ENCODE measurements at places on chromosomes 2 and 18. TPM values are rescaled to one million over a fixed set of nuclear protein-coding genes. Genes with fewer than 3 reads are reported as not detected.

DNA sequence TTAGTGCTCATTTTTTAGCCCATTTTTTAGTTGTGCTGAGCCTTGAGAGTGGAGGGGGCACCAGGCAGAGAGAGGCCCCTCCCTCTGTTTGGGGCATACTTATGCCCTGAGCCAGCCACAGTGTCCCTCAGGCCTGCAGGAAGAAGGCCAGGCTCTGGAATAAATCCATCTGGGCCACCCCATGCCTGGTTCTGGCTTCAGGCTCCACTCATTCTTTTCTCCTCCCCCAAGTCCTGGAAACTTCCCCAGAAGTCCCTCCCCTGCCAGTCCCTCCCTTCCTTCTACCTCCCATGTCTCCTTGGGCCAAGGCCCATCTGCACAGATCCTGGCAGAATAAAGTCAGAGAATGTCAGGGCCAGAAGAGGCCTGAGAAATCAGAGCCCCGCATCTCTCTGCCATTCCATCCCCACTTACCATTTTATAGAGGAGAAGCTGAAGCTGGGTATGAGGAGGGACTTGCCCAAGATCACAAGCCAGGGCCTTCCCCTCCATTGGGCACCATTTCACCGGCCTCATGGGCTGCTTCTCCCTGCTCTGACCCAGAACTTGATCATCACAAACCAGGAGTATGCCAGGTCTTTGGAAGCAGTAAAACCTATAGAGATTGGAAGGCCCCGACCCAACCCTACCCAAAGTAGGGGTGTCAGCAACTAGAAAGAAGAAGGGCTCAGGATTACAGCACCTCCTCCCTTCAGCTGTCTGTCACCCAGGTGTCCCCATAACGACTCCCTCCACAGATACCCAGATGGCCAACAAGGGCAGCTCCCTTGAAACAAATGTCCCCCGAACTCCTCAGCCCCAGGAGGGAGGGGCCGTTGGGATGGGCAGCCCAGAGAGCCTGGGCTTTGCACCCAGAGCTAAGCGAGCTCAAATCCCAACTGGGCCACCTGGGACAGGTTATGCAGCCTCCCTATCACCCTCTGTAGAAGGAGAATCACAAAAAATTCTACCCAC, 108.4 kb downstream of the POLR1A start:
- H3K36me3 ChIP-seq, result no peaks in the 10 kb centered on the region
- peak overlapping the region; percentile 14 for H3K27ac ChIP-seq
- H3K27me3 ChIP-seq, result no peaks in the 10 kb centered on the region
- no peak overlapping the region for H3K4me3 ChIP-seq
- peaks cover 66% of the 10 kb centered on the region for H3K4me1 ChIP-seq

DNA sequence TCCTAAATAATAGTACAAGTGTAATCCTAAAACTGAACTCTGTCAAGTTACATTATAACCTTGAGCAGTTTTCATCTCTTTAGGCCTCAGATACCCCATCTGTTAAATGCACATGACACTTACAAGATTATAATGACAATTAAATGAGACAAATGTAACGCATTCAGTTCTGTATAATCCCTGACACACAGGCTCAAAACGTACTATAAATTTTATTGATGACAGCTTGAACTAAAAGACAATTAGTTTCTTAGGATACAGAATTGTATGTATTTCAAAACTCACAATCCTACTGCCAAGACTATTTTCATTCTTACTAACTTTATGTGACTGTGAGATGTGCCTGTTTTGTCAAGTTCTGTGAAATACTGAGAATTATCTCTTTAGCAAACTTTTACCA, 56.2 kb downstream of the GFPT1 start:
- no peak overlapping the region for H3K27ac ChIP-seq
- no peak overlapping the region for H3K4me3 ChIP-seq
- no peak for DNase-seq
- H3K4me1 ChIP-seq, result no peaks in the 10 kb centered on the region

DNA sequence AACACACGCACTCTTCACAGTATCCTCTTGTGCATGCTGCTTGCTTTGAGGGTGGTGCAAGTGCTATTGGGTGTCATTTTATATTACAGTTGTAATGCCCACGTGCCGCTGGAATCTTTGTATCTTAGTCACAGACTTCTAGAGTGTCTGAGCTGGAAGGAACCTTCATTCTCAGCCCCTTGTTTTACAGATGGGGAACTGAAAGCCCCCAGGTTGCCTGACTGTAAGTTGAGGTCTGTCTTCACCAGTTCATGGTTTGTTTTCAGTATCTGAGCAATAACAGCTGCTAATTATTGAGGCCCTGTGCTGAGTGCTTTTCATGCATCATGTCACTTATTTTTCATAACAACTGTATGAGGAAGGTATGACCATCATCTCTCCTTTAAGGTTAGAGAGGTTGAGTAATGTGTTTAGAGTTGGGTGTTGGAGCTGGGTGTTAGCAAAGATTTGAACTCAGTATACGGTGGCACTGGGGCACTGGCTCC, 77.0 kb downstream of the PRKCE start:
- peaks cover 9% of the 10 kb centered on the region for H3K4me1 ChIP-seq
- H3K27ac ChIP-seq, result no peak overlapping the region
- H3K36me3 ChIP-seq, result no peaks in the 10 kb centered on the region
- DNase-seq, result no peak
- H3K27me3 ChIP-seq, result no peaks in the 10 kb centered on the region

Gene ZNF407
- total RNA-seq, result 9.9 TPM

Gene COBLL1
- total RNA-seq, result 0.36 TPM

Gene CYP26B1
- not detected for total RNA-seq

Gene KYNU
- total RNA-seq, result not detected

GRCh38 chr2:100522430-100522829, 40.4 kb upstream of the PDCL3 start:
- H3K27ac ChIP-seq, result no peak overlapping the region
- DNase-seq, result no peak
- H3K36me3 ChIP-seq, result no peaks in the 10 kb centered on the region
- no peak overlapping the region for H3K4me3 ChIP-seq
- no peaks in the 10 kb centered on the region for H3K4me1 ChIP-seq

Gene CCDC85A
- total RNA-seq, result not detected

GRCh38 chr2:218262631-218263586, 2.1 kb downstream of the GPBAR1 start:
- DNase-seq, result no peak
- H3K27ac ChIP-seq, result no peak overlapping the region
- H3K27me3 ChIP-seq, result no peaks in the 10 kb centered on the region
- H3K4me3 ChIP-seq, result no peak overlapping the region

DNA sequence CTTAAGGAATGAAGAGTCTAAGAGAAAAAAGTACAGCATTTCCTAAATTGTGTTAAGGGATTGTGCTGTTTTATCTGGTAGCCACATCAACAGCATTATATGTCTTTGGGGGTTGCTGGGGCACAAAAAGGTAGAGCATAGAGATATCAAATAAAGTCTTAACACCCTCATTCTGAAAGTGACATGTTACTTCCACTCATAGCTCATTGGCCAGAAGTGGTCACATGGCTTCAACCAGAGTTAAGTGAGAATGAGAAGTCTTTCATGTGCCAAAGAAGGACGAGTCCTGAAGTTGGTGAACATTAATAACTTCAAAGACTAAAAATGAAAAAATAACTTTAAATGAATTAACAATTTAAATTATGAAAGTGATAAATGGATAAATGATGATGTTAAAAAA, 175.7 kb upstream of the ZEB2 start:
- peak; percentile 8 for DNase-seq
- H3K27me3 ChIP-seq, result peaks cover 2% of the 10 kb centered on the region
- H3K4me1 ChIP-seq, result no peaks in the 10 kb centered on the region
- no peak overlapping the region for H3K4me3 ChIP-seq
- no peaks in the 10 kb centered on the region for H3K36me3 ChIP-seq

Gene ABHD1
- total RNA-seq, result 0.50 TPM

Gene SAG
- not detected for total RNA-seq

GRCh38 chr18:59238385-59238784, 18.4 kb downstream of the GRP start:
- peaks cover 15% of the 10 kb centered on the region for H3K27me3 ChIP-seq
- DNase-seq, result no peak
- H3K4me1 ChIP-seq, result no peaks in the 10 kb centered on the region
- H3K4me3 ChIP-seq, result no peak overlapping the region

Gene TCF7L1
- not detected for total RNA-seq

Gene NEURL3
- total RNA-seq, result 0.25 TPM

GRCh38 chr2:60320724-60321123, 232.7 kb downstream of the BCL11A start:
- H3K36me3 ChIP-seq, result no peaks in the 10 kb centered on the region
- no peak overlapping the region for H3K4me3 ChIP-seq
- no peaks in the 10 kb centered on the region for H3K27me3 ChIP-seq
- no peak for DNase-seq
- no peaks in the 10 kb centered on the region for H3K4me1 ChIP-seq
- no peak overlapping the region for H3K27ac ChIP-seq

DNA sequence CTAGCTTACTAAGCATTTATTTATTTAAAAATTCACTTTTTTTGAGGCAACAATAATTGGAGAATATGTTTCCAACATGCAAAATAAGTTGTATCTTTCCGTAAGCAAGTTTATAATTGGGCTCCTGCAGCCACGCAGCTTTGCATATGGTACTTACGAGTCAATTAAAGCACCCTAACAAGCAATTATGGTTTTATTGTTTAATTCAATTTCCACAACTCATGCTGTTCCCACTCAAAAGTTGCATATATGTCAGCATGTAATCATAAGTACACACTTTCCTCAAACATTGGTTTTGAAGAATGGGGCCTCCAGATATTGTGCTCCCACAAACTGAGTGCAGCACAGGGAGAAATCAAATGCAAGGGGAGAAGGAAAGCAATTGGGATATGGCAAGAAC, 585.1 kb upstream of the HNMT start:
- no peaks in the 10 kb centered on the region for H3K27me3 ChIP-seq
- no peaks in the 10 kb centered on the region for H3K4me1 ChIP-seq
- DNase-seq, result no peak
- H3K4me3 ChIP-seq, result no peak overlapping the region
- H3K36me3 ChIP-seq, result no peaks in the 10 kb centered on the region

DNA sequence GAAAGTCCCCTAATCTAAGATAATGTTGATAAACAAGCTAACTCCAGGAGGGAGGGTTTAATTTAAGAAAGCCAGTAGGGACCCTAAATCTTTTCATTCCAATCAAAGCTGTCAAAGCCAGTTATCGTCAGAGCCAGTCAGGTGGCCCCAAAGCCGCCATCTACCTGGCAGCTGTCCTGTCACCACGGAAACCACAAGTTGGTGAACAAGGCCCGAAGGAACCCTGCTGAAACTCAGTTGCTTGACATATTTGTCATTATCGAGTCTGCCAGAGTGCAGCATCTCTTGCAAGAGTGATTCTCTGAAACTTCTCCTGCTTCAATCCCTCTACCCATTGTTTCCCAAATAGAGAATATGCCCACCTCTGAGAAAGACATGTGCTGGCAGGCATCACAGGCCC, 30.8 kb upstream of the POLE4 start:
- H3K27me3 ChIP-seq, result no peaks in the 10 kb centered on the region
- H3K4me1 ChIP-seq, result peaks cover 3% of the 10 kb centered on the region
- no peak overlapping the region for H3K4me3 ChIP-seq
- H3K36me3 ChIP-seq, result peaks cover 10% of the 10 kb centered on the region
- H3K27ac ChIP-seq, result no peak overlapping the region

- no peaks in the 10 kb centered on the region for H3K4me1 ChIP-seq
- H3K27ac ChIP-seq, result no peak overlapping the region
- no peaks in the 10 kb centered on the region for H3K36me3 ChIP-seq
- DNase-seq, result no peak
- H3K4me3 ChIP-seq, result no peak overlapping the region
Measured at GRCh38 chr2:27795093-27795834, 23.7 kb downstream of the MRPL33 start.

GRCh38 chr18:12639990-12640880, 17.7 kb downstream of the SPIRE1 start:
- DNase-seq, result no peak
- peaks cover 6% of the 10 kb centered on the region for H3K27me3 ChIP-seq
- no peaks in the 10 kb centered on the region for H3K36me3 ChIP-seq
- peaks cover 3% of the 10 kb centered on the region for H3K4me1 ChIP-seq
- H3K4me3 ChIP-seq, result no peak overlapping the region

Gene SCG2
- not detected for total RNA-seq

Gene EN1
- not detected for total RNA-seq

GRCh38 chr2:150599889-150600288, 112.4 kb upstream of the RND3 start:
- no peaks in the 10 kb centered on the region for H3K36me3 ChIP-seq
- no peak overlapping the region for H3K27ac ChIP-seq
- no peak overlapping the region for H3K4me3 ChIP-seq
- no peaks in the 10 kb centered on the region for H3K27me3 ChIP-seq
- no peak for DNase-seq

DNA sequence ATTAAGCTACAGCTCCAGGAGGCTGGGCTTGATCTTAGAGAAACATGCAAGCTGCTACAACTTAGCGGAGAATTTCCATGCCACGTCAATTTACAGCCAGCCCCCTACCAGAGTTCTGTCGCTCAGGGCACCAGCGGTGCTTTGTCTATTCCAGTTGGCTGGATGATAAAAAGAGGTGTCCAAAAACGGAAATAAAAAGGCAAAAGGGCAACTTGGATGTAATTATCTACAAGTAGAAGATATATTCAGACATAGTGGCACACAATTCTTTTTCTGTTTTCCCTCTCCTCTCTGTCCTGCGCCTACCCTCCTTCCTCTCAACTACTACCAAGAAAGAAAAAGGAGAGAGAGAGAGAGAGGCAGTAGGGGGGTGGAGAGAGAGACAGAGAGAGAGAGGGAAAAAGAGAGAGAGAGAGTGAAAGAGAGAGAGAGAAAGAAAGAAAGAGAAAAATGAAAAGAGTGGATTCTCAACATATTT, 363 bp upstream of the RFTN2 start:
- H3K27me3 ChIP-seq, result peaks cover 14% of the 10 kb centered on the region
- H3K4me1 ChIP-seq, result peaks cover 6% of the 10 kb centered on the region
- H3K36me3 ChIP-seq, result no peaks in the 10 kb centered on the region
- no peak overlapping the region for H3K4me3 ChIP-seq

Gene REG3A
- total RNA-seq, result not detected

DNA sequence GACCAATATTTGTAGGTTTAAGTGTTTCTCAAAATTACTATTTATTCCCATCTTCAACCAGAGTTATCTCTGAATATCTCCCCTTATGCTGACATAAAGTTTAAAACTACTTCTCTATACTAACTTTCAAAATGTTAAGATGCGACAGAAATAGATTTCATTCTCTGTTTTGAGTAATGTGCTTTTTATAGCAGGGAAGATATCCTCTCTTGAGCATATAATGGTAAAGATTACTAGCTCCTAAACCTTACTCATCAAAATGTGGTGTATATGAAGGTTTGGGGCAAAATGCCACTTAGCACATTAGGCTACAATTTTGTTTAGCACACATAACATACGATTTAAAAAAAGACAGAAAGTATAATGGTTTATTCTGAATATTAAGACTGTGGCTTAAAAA, 54.4 kb downstream of the CWC22 start:
- H3K4me1 ChIP-seq, result no peaks in the 10 kb centered on the region
- no peak overlapping the region for H3K27ac ChIP-seq
- no peak overlapping the region for H3K4me3 ChIP-seq
- H3K36me3 ChIP-seq, result peaks cover 46% of the 10 kb centered on the region

GRCh38 chr2:205103699-205104098, 558.4 kb downstream of the PARD3B start:
- no peaks in the 10 kb centered on the region for H3K4me1 ChIP-seq
- no peak overlapping the region for H3K27ac ChIP-seq
- no peak overlapping the region for H3K4me3 ChIP-seq
- no peak for DNase-seq
- H3K36me3 ChIP-seq, result no peaks in the 10 kb centered on the region

Gene SERPINB2
- not detected for total RNA-seq

- H3K4me1 ChIP-seq, result no peaks in the 10 kb centered on the region
- no peak for DNase-seq
- H3K27me3 ChIP-seq, result no peaks in the 10 kb centered on the region
- H3K4me3 ChIP-seq, result no peak overlapping the region
- H3K36me3 ChIP-seq, result peaks cover 4% of the 10 kb centered on the region
Measured at GRCh38 chr2:44744961-44745892, 196.3 kb upstream of the SIX3 start.
